NCI-H1048 (cell line): ENCODE measurements at places on chromosomes 1 and 21.

DNA sequence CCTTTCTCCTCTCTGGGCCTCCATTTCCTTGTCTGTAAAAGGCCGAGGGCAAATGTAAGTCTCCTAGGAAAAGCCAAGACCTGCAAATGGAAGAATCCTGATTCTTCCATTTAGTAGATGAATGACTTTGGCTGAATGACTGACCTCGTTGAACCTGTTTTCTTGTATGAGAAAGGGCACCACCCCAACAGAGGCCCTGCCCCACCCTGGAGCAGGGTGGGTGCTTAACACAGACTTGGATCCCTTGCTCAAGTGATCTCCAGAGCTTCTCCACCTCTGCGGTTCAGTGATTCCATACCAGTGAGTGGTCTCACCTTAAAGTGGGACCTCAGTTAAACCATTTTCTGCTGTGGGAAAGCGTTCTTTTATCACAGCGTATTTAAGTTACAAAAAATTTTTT lies 39.0 kb upstream of the GUCA2B start:
- DNase-seq: no peak

GRCh38 chr1:247906504-247907047 lies 11.2 kb downstream of the OR2W3 start:
- DNase-seq: peak; percentile 78

- no peak for DNase-seq
Measured at GRCh38 chr1:53498555-53499131, 39.4 kb downstream of the DMRTB1 start.

GRCh38 chr1:201404055-201404454 lies 4.9 kb upstream of the LAD1 start:
- no peak for DNase-seq

- DNase-seq: no peak
Measured at GRCh38 chr1:35369922-35370671, 101.6 kb downstream of the ZMYM4 start.

DNA sequence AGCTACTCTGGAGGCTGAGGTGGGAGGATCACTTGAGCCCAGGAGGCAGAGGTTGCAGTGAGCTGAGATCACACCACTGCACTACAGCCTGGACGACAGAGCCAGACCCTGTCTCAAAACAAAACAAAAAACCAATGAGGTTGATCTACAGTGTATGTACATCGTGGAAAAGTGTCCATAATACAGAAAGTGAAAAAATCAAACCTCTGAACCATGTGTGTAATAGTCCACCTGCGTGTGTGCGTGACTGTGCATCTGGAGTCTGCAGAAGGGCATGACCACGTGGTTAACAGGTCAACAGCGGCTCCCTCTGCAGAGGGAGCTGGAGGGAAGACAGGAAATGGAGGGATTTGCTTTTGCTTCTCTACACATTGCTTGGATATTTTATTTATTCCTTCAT lies 32.4 kb upstream of the ENO1 start:
- DNase-seq: no peak

GRCh38 chr1:41689558-41689981 lies 205.1 kb upstream of the EDN2 start:
- DNase-seq: no peak

- DNase-seq: no peak
Measured at GRCh38 chr1:3073489-3074296, 4.7 kb downstream of the PRDM16 start.

DNA sequence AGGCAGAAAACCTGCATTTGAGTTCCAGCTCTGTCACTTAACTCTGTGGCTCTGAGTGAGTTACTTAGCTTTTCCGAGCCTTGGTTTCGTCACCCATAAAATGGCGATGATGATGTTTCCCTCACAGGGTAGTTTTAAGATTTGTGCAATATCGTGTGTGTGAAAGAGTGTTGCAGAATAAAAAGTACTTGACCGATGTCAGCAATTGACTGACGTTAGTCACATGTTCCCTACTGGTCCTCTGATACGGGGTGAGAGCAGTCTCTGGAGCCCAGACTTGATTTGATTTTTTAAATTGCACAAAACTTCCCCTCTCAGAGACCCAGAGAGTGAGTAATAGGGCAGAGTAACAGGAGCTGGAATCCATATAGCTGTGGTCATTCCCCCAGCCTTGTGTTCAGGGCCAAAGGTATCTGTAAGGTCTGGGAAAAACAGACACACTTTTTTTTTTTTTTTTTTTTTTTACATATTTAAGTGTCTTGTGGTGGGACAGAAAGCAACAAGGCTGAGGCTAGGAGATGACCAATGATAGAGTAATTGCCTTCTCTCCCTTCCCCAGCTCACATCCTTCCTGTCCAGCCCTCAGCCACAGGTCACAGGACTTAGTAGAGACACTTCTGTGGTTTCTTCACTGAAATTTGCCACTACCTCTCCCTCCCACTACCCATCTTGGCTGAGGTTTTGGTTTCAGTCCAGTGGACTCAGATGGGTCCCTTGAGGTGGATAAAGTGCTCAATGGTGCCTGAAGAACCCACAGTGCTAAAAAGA lies 2.0 kb downstream of the FCER1G start:
- no peak for DNase-seq

DNA sequence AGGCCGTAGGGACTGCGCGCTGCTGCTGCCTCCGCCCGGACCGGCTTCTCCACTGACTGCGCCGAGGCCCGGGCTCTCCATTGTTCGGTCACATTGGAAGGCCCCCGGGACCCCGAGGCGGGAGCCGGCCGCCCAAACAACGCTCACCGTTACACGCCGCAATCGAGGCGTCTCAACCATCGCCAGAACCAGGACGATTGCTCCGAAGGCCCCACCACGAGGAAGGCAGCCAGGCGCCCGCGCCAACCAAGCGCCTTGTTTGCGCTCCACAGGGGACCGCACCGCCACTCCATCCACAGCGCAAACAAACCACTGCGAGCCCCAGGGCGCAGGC lies 595 bp downstream of the GLUL start:
- DNase-seq: no peak

- DNase-seq: no peak
Measured at GRCh38 chr1:112558634-112559033, 49.9 kb downstream of the WNT2B start.

- no peak for DNase-seq
Measured at GRCh38 chr1:88897070-88897730, 5.8 kb upstream of the GTF2B start.

DNA sequence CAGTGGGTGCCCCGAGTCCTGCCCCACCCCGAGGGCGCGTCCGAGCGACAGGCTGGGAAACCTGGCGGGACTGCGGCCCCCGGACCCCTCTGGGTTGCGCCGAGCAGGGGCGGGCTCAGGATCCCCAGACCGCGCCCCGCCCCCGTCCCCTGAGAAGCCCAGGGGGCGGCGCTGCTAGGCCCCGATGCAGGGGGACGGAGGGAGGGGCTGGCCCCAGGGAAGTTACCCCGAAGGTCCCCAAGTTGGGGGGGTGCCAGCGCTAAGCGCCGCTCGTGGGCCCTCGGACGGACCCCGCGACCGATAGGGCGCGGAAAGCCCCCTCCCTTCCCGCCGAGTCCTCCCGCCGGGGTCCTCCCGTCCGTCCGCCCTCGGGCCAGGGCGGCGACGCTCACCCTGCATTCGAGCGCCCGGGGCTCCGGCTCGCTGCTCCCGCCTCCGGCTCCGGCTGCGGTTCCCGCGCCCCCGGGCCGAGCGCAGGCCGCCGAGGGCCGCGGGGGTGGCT lies 414 bp downstream of the GPR153 start:
- DNase-seq: no peak

DNA sequence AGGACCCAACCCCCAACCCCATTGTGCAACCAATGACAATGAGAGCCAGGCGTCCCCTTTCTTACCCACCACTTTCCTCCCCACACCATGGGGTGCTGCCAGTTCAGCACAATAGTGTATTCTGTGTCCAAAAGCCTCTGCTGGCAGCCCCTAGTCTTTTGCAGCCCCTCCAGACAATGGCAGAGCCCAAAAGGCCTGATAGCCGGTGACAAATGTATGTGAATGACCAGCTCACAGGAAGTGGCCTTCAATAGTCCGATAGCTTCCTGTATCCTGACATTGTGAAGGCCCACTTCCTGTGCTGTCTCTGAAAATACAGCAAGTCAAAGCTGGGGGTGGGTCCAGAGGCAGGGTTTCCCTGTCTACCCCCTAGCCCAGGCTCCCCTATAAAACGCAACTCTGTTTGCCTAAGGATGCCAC lies 16.6 kb downstream of the SMIM12 start:
- no peak for DNase-seq

- no peak for DNase-seq
Measured at GRCh38 chr1:156664046-156664766, 13.0 kb downstream of the NES start.

GRCh38 chr1:230270559-230271281 lies 155.4 kb downstream of the PGBD5 start:
- DNase-seq: no peak

DNA sequence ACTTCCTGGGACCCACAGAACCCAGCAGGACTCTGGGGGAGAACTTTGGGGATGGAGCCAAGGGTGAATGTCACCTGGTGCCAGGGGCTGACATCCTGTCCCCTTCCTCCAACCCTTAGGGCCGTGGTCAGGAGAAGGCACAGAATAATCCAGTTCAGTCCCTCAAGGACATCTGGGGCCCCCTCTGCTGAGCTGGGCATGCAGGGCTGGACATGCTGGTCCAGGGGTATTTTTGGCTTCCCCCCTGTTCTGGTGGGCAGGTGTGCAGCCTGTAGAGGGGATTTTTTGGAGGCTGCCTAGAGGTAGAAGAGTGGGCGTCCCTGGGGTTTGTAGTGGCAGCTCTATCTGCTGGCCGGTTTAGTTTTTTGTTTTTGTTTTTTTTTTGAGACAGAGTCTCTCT lies 3.4 kb upstream of the CROCC start:
- DNase-seq: no peak

DNA sequence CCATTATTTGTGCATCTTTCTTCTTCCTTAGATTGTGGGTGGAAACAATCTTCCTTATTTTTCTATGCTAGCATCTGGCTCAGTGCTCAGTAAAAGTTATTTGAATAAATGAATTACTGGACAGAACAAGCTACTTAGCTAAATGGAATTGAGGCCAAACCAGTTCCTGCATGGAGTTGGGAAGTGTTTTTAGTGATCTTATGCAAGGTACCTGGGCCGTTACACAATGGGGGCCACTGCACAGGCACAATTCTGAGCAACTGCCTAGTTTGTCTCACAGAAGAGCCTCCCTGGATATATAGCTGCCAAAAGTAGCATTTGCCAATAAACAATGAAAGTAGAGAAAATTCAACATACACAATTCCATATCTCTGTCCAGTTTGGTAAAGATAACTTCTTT lies 27.0 kb upstream of the SERBP1 start:
- DNase-seq: no peak

DNA sequence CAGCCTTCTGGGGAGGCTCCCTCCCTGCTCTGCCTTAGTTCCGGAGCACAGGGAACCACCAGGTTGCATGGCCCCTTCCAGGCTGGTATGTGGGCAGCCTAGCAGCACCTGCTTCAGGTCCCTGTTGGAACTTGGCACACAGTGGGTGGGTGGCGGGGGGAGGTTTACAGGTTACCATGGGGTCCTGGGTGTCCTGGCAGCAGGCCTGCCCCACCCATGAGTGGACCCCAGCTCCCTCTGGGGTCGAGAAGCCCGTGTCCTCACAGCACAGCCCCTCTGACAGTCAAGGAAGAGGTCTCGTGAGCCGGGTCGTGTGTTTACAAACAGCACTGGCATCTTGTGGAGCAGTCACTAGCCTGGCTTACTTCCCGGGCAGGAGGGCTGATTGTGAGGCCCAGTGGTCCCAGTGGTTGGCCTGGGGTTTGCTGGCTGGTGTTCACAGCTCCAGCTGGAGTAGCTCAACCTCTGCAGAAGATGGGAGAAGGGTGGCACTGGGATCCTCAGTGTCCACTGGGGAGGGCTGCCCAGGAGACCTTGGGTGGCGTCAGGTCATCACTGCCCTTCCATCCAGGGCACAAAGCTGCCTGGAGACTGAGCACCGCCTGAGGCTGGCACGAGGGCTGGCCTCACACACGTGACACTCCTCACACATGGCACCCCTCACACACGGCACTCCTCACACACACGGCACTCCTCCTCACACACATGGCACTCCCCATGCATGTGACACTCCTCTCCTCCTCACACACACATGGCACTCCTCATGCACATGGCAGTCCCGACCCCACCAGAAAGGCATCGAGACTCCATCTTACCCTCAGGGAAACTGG lies 100.9 kb downstream of the RIPK4 start:
- DNase-seq: no peak

GRCh38 chr1:159594625-159595405 lies 7.2 kb downstream of the APCS start:
- DNase-seq: no peak

- no peak for DNase-seq
Measured at GRCh38 chr21:37793660-37794059, 122.6 kb downstream of the KCNJ6 start.

DNA sequence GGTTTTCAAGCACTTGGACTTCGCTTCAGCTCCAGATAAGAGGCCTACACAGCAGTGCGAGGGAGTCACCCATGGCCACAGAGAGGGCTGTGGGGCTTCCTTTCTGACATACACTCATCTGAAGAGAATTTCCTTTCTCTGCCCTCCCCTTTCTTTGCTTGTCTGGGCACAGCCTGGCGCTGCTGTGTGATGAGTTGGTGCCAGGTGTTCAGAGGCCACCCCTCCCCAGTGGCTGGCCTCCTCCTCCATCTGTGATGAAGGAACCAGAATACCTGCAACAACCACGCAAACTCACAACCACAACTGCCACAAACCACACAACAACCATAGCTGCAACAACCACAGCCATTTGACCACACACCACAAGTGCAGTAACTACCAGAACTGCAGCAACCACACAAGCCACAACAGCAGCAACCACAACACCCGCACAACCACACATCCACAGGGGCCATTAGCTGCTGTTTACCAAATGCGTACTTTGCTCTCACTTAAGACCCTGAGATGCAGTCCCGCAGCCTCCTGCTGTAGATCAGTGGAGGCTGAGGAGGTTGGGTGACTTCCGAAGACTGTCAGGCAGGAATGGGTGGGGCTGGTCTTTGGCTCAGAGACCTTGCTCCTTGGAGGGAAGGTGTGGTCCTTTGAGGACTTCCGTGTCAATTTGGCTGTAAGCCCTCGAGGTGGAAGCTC lies 71.1 kb downstream of the IER5 start:
- DNase-seq: no peak

- no peak for DNase-seq
Measured at GRCh38 chr21:24870633-24871032, 736.6 kb downstream of the MRPL39 start.

DNA sequence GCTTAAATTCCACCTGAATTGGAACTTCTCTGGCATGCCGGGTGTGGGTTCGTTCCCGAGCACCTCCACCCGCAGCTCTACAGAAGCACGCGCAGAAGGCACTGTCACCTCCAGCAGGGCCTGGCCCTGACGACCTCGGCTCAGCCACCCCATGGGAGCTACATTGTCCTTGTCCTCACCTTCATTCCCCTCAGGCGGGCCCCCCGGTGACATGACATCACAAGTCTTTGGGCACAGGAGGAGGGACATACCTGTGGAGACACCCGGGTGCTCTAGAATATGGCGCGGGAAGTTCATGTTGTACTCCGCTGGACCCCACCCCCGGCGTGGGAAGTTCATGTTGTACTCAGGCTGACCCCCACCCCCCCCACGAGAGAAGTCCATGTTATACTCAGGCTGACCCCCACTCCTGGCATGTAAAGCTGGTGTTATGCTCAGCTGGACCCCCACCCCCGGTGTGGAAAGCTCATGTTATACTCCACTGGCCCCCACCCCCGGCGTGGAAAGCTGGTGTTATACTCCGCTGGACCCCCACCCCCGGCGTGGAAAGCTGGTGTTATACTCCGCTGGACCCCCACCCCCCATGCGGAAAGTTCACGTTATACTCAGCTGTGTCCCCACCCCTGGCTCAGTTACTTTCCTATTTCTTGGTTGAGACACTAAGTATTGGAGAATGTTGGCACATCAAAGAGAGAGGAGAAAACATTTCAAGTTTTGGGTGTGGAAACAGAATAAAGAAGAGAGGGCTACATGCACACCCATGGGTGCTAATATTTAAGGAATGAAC lies 37.6 kb downstream of the UMODL1 start:
- DNase-seq: no peak
